Stimulated activated CD4-positive, alpha-beta T cell treated with anti-CD3 and anti-CD28 coated beads, Interleukin-12 subunit alpha, Interleukin-12 subunit beta, amount 100 ng/mL, for 24 hours (primary cell): ENCODE measurements at places on chromosomes 4 and X.

DNA sequence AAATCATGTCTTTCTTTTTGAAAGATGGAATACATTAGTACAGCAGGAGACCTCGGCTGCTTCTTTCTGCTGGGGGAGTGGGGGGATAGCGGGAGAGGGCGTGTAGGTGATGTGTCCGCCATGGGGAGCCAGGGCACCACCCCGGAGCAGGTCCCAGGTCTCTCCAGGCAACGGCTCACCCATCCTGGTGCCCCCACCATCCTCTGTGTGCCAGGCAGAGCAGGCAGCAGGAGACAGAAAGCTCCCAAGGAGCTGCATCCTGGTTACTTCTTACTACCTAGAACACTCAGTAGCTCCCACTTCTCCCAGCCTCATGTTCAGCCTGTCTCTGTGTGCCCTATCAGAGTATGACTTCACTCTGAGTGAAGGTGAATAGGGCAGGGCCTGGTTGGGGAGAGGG, 23.6 kb downstream of the TNIP2 start:
- no peak for DNase-seq

DNA sequence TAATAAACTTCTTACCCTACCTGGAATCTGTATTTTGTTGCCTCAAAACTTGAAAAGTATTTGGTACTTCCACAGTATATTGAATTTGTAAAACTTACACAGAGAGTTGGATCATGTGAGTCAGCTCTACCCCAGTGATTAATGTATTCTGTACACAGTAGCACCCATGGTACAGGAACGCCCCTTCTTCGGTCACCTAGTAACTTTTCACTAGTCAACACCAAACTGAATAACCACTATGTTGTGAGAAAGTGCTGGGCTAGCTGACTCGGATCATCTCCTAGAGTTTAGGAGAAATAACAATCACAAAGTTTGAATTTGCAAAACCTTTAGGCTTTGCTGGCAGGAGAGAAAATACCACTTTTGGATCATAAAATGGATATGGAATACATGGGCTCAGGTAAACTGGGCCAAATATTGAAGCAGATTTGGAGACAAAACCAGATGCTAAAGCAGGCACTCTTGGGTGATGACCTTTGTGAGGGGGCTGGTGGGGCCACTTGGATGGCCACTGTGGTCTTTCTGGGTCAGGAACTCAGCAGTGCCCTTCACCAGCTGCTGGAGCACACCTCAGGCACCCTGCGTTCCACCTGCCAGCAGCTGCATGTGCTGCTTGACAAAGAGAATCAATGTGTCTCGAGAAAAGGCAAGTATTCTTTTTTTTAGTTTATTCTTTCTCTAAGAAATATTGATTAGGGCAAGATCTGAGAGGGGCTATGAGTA, at the start of gene DTHD1:
DTHD1 (plus strand) TSS at position 233 of the 723 bp plus-strand sequence; CDS start at position 376, 143 bp downstream.
- DNase-seq: no peak

- no peak for DNase-seq
Measured at GRCh38 chr4:120869613-120870278, 52.8 kb downstream of the PRDM5 start.

GRCh38 chr4:132530861-132531260, 618.2 kb upstream of the PCDH10 start:
- DNase-seq: no peak

GRCh38 chrX:72526534-72527508, 45.8 kb downstream of the HDAC8 start:
- DNase-seq: no peak
